ENCODE measurements at places on chromosomes 3 and 15.

- DNase-seq, result no peak
Measured at GRCh38 chr3:23740517-23740965, 65.2 kb upstream of the UBE2E1 start.

GRCh38 chr3:179797192-179797591, 144.4 kb downstream of the USP13 start:
- no peak for DNase-seq

GRCh38 chr3:31255007-31255581, 277.6 kb upstream of the STT3B start:
- DNase-seq, result no peak

GRCh38 chr3:31934866-31935265, 46.2 kb downstream of the OSBPL10 start:
- no peak for DNase-seq

DNA sequence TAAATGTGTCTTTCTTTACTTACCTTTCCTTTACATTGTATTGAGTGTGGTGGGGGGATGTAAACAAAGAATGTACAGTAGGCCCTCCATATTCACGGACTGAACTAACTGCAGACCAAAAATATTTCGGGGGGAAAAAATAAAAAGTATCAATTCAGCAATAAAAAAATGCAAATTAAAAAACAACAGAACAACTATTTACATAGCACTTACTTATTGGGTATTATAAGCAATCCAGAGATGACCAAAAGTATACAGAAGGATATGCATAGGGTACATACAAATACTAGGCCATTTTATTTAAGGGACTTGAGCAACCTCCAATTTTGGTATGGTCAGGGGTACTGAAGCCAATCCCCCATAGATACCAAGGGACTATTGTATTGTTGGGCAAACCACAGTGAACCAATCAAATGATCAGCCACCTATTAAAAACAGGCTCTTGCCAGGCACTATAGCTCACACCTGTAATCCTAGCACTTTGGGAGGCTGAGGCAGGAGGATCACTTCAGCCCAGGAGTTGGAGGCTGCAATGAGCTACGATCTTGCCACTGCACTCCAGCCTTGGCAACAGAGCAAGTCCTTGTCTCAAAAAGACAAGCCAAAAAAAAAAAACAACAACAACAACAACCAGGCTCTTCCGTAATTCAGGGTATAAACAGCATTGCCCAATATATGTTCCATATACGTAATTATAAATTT, 1.8 kb downstream of the VPS13C start:
- no peak for DNase-seq

GRCh38 chr15:67002368-67002767, 63.0 kb upstream of the SMAD3 start:
- no peak for DNase-seq
